ENCODE measurements at places on chromosomes 2 and 18. TPM values are rescaled to one million over a fixed set of nuclear protein-coding genes. Genes with fewer than 3 reads are reported as not detected.

DNA sequence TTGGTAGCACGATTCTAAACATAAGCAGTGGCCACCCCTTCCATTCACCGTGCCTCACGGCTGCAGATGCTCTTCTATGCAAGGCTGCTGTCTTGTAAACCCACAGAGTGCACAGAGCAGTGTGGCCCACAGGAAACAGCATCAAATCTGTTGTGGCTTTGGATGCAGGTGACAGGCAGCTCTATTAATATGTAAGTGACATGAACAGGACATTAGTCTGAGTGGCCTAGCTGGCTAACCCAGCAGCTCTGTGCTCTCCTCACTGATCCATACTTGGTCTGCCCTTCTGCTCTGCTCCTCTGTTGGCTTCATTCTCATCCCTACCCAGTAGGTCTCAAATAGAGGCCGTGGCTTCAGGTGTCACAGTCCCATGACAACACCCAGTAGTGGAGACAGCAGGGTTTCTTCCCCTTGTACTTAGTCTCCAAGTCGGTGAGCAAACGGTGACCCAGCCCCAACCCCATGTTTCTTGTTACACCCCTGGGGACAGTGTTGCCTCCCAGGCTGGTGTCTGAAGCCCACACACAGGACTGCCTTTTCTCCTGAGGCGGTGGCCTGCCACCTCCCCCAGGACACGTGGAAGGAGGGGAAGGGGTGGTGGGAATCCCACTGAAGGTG is 5.8 kb downstream of the SH3RF3 start:
- no peaks in the 10 kb centered on the region for H3K36me3 ChIP-seq
- no peak overlapping the region for H3K27ac ChIP-seq
- no peak for DNase-seq
- H3K4me1 ChIP-seq = peaks cover 16% of the 10 kb centered on the region
- H3K27me3 ChIP-seq = no peaks in the 10 kb centered on the region

DNA sequence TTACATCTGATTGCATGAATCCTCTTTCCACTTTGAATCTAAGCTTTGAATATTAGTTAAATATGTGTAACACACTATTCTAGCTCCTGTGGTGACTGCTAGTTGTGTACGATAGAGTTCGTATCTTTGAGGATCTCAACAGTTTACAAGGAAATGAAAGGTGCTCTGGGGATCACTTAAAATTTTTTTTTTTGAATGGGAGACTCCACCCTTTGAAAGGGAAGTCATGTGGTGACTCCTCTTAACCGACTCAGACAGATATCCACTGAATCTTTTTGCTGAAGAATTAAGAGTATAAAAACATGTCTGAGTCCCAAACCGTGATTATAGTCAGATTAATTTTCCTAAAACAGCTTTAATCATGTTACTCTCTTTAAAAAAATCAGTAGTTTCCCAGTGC is 4.0 kb downstream of the CLIP4 start:
- no peak for DNase-seq
- H3K4me3 ChIP-seq = no peak overlapping the region
- H3K27me3 ChIP-seq = no peaks in the 10 kb centered on the region
- H3K27ac ChIP-seq = no peak overlapping the region
- H3K4me1 ChIP-seq = no peaks in the 10 kb centered on the region
- no peaks in the 10 kb centered on the region for H3K36me3 ChIP-seq

- H3K27me3 ChIP-seq = no peaks in the 10 kb centered on the region
- H3K4me1 ChIP-seq = no peaks in the 10 kb centered on the region
- H3K36me3 ChIP-seq = no peaks in the 10 kb centered on the region
- H3K4me3 ChIP-seq = no peak overlapping the region
These were observed 3.9 kb upstream of the DSEL start for GRCh38 chr18:67520351-67520921.

DNA sequence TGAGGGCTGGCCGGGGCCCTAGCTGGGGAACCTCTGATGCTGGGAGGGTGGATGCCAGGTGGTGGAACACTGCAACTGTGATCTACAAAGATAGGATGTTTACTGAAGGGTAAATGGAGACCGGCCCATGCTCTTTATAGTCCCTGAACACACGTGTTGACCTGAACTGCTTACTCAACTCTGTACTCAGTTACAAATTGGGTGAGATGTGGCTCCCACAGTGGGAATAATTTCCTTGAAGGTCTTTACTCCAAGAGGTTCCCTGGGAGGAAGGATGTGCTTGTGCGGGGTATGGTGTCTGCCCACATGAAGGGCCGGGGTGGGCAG is 254.1 kb downstream of the PRKCE start:
- H3K4me3 ChIP-seq = no peak overlapping the region
- peaks cover 26% of the 10 kb centered on the region for H3K4me1 ChIP-seq

GRCh38 chr2:215635071-215635787 is 199.4 kb upstream of the FN1 start:
- H3K36me3 ChIP-seq = no peaks in the 10 kb centered on the region
- DNase-seq = no peak
- H3K4me3 ChIP-seq = no peak overlapping the region
- no peaks in the 10 kb centered on the region for H3K27me3 ChIP-seq
- H3K27ac ChIP-seq = no peak overlapping the region
- no peaks in the 10 kb centered on the region for H3K4me1 ChIP-seq

The SERPINB2 gene
- total RNA-seq = 0.81 TPM

The PLCD4 gene
- total RNA-seq = 42.4 TPM

GRCh38 chr2:184685999-184686841 is 87.9 kb downstream of the ZNF804A start:
- no peaks in the 10 kb centered on the region for H3K4me1 ChIP-seq
- no peaks in the 10 kb centered on the region for H3K36me3 ChIP-seq
- no peak for DNase-seq
- no peak overlapping the region for H3K4me3 ChIP-seq
- no peaks in the 10 kb centered on the region for H3K27me3 ChIP-seq
- no peak overlapping the region for H3K27ac ChIP-seq
